ENCODE measurements at places on chromosomes 5 and 9. TPM values are rescaled to one million over a fixed set of nuclear protein-coding genes. Genes with fewer than 3 reads are reported as not detected.

The RNF183 gene
- 3.6 TPM for total RNA-seq

The CHMP5 gene
- total RNA-seq = 65.2 TPM

DNA sequence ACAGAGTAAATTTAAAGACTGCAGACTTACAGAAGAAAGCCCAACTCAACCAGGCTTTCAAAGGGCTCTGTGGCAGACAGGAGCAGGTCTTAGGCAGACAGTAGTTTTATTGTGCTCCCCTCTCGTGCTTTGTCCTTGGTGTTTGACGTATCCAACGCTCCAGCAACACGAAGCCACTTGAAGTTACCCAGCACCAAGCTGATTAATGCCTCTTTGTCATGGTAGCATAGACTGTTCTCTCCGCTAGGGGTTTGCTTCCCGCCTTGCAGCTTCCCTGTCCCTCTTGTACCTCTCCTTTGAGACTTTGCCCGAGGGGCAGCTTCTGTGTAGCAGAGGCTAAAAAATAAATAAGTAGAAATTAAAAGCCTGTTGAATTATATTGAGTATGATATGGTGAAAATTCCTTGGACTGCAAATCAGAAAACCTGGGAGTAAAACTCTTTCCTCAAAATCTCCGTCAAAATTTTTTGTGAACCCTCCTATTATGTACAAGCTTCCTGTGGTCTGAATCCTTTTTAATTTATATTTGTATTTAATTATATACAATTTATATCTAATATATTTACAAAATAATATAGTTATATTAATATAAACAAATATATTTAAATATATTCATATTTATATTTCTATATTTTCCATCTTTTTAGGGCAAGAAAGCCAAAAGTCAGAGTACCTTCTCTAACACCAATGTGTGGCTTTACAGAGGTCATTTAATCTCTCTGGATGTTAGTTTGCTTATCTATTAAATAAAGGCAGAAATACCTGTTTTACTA, 405.4 kb downstream of the DMAC1 start:
- H3K4me1 ChIP-seq = no peaks in the 10 kb centered on the region
- H3K27me3 ChIP-seq = no peaks in the 10 kb centered on the region
- H3K4me3 ChIP-seq = no peak overlapping the region
- H3K36me3 ChIP-seq = no peaks in the 10 kb centered on the region
- no peak overlapping the region for H3K27ac ChIP-seq

DNA sequence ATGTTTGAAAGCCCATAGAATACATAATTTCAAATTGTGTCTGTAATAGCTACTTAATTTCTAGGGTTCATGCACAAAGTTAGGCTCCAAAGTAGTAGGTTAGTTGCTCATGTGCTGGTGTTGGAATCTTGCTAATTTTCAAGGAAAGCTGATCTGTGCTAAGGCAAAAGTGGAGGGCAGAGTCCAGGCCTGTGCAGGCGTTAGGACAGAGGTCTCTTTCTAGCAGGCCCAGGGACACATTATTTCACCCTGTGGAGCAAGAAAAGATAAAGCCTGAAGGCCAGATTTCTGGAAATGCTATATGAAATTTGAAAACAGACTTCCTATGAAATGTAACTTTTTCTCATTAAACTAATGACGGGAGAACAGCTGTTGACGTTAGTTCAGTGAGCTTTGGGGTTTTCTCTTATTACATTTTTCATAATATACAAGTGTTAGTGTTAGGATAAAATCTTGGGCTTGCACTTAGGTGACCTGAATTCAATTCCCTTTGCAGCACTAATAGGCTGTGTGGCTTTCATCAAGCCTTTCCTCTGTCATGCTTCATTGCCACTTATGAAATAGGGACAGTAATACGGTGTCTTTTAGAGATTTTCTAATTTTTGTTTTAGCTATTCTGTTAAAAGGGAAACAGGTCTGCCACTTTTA, 196.7 kb upstream of the HAPLN1 start:
- no peaks in the 10 kb centered on the region for H3K4me1 ChIP-seq
- no peak overlapping the region for H3K4me3 ChIP-seq
- no peaks in the 10 kb centered on the region for H3K36me3 ChIP-seq
- H3K27me3 ChIP-seq = no peaks in the 10 kb centered on the region
- DNase-seq = no peak

- H3K27me3 ChIP-seq = no peaks in the 10 kb centered on the region
- H3K4me3 ChIP-seq = no peak overlapping the region
- H3K27ac ChIP-seq = no peak overlapping the region
- H3K4me1 ChIP-seq = no peaks in the 10 kb centered on the region
- DNase-seq = no peak
Measured at GRCh38 chr5:116013936-116014335, 18.3 kb upstream of the ARL14EPL start.

DNA sequence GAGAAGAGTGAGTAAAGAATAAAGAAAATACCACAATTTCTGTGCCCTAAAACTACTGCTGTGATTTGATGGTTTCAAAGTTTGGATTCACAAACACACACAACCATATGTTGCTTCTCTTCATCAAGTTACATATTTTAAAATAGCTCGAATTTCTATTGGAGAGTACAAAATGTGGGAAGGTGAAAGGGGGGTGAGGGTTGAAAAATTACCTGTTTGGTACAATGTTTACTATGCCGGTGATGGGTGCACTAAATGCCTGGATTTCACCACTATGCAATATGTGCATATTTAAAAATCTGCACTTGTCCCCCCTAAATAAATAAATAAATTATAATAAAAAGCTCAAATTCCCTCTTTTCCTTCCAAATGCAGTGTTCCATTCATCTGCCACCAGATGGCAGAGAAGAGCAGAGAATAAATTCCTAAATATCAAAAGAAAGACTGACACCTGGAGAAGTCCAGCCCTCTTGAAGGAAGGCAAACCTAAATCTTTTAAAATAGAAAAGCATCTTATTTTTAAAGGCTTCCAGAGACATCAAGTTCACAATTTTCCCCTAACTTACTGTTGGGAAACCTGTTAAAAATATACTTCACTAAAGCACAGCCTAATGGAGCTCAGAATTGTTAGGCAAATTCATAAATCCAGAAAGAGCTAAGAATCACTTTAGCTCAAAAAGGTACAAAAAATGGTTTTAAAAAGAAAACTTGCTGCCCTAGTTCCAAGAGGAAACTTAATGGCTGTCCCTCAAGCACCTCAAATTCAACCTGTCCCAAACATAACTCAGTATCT, 24.8 kb upstream of the HNRNPA0 start:
- no peak overlapping the region for H3K27ac ChIP-seq
- H3K27me3 ChIP-seq = no peaks in the 10 kb centered on the region
- no peak overlapping the region for H3K4me3 ChIP-seq
- no peaks in the 10 kb centered on the region for H3K4me1 ChIP-seq

GRCh38 chr5:79005151-79005550, 20.0 kb upstream of the ARSB start:
- no peak overlapping the region for H3K27ac ChIP-seq
- H3K27me3 ChIP-seq = no peaks in the 10 kb centered on the region
- no peaks in the 10 kb centered on the region for H3K36me3 ChIP-seq
- H3K4me3 ChIP-seq = no peak overlapping the region

- DNase-seq = no peak
- H3K27ac ChIP-seq = no peak overlapping the region
- no peaks in the 10 kb centered on the region for H3K36me3 ChIP-seq
Measured at GRCh38 chr5:171562822-171563221, 143.4 kb downstream of the FGF18 start.

DNA sequence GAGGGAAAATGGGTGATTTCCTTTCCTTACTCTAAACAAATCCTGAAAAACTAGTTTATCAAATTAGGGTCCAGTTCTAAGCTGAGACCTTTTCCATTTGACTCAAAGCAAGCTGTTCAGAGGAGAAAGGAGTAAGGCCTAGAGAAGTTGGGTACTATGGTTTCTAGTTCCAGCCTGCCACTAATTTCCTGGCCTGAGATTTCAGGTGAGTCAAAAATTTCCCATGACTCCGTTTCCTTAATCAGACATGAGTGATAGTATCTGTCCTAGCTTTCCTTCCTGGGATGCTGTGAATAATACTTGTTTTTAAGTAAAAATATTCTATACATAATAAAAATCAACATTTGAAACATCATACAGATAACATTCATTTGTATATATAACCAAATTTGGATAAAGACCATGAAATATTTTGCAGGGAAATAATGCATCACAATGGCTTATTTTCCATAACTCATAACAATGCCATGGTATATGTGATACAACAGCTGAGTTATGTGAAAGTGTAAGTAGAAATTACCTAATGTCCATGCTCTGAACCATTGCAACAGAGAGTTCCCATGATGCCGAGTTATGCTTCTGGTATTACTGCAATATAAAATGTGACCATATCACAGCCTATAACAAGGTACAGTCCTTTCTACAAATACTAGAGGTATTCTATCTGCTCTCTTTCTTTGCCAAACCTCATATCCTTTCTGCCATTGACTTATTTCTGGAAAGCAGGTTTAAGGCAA, 142.7 kb downstream of the MLLT3 start:
- no peaks in the 10 kb centered on the region for H3K4me1 ChIP-seq
- no peaks in the 10 kb centered on the region for H3K36me3 ChIP-seq
- H3K27ac ChIP-seq = no peak overlapping the region
- H3K27me3 ChIP-seq = no peaks in the 10 kb centered on the region
- H3K4me3 ChIP-seq = no peak overlapping the region

GRCh38 chr5:65157906-65158603, 323.7 kb downstream of the ADAMTS6 start:
- no peaks in the 10 kb centered on the region for H3K36me3 ChIP-seq
- H3K4me1 ChIP-seq = no peaks in the 10 kb centered on the region
- no peak overlapping the region for H3K4me3 ChIP-seq
- H3K27ac ChIP-seq = no peak overlapping the region
- DNase-seq = no peak

DNA sequence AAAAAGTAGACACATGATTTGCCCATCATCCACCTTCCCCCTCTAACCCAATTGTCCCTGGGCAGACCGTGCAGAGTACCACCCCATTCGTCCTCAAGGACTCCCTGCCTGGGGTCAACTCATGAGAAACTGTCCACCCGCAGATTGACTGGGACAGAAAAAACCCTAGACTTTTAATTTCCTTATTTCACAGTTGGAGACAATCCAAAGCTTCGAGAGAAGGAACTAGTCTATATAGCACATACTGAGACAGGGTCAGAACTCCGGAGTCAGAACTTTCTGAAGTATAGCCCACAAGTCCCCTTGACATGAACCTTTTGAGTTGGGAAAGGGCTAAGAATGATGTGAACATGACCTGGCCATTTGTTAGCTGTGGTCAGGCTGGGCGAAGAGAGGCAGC, 7.5 kb upstream of the GPX3 start:
- H3K4me3 ChIP-seq = no peak overlapping the region
- no peak for DNase-seq
- H3K27me3 ChIP-seq = no peaks in the 10 kb centered on the region
- peak overlapping the region; percentile 23 for H3K27ac ChIP-seq
- no peaks in the 10 kb centered on the region for H3K4me1 ChIP-seq

Measured in kidney (tissue), 22 donors.